ENCODE measurements at places on chromosomes 3 and 15.

DNA sequence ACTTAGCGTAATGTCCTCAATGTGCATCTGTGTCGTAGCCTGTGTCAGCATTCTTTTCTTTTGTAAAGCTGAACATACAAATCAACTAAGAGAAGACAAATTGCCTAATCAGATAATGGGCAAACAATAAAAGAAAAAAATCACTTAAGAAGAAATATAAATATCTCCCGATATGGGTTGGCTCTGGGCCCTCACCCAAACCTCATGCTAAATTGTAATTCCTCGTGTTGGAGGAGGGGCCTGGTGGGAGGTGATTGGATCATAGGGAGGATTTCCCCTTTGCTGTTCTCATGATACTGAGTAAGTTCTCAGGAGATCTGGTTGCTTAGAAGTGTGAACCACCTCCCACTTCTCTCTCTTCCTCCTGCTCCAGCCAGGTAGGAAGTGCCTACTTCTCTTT is 285.0 kb upstream of the LYSMD4 start:
- peak; percentile 59 for DNase-seq

DNA sequence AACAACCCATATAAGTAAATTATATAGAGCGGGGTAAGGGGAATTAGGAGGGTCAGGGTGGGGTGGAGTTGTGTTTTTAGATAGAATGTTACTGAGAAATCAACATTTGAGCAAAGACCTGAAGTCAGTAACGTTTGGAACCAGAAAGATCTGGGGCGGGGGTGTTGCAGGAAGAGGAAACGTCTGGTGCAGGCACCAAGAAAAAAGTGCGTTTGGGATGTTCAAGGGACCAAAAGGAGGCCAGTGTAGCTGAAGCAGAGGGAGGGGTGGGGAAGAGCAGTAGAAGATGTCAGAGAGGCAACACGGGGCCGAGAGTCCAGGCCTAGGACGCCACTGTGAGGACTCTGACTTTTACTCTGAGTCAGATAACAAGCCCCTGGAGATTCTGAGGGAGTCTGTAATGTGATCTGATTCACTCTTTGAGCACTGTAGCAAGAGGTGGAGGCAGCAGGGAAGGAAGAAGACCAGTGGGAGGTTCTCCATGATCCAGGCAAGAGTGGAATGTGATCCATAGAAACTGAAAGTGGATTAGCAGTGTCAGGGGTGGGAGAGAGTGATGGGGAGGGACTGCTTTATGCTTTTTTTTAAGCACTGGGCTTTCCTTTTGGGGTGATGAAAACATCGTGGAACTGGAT is 179.3 kb upstream of the CHRM5 start:
- peak; percentile 53 for DNase-seq

DNA sequence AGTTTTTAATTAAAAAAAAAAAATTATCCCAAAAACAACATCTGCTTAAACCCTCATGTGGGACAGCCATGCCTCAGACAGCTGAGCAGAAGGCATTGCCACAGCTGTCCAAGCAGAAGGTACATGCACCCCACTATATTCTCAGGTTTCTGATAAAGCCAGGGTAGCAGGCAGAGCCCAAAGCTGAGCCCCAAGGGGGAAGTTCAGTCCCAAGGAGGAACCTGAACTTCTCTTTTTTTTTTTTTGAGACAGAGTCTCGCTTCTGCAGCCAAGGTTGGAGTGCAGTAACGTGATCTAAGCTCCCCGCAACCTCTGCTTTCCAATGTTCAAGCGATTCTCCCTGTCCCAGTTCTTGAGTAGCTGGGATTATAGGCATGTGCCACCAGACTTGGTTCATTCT is 33.2 kb downstream of the MKRN2 start:
- no peak for DNase-seq

DNA sequence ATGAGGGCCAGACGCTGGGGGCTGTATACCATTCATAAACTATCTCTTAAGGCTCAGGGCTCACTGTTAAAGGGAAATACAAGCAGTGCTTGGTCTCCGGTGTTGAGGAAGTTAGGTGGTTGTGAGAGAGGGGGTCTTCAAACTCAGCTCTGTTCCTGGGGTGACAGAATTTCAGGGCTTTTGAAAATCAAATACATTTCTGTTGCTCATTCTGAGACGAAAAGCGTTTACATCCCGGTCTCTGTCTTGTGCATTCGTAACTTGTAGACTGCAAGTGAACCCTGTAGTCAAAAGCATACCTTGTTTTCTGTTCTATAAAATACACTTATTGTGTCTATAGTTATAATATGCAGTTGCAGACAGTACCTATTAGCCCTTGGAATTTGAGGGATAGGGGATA is 1.7 kb downstream of the SLCO3A1 start:
- DNase-seq, result no peak

DNA sequence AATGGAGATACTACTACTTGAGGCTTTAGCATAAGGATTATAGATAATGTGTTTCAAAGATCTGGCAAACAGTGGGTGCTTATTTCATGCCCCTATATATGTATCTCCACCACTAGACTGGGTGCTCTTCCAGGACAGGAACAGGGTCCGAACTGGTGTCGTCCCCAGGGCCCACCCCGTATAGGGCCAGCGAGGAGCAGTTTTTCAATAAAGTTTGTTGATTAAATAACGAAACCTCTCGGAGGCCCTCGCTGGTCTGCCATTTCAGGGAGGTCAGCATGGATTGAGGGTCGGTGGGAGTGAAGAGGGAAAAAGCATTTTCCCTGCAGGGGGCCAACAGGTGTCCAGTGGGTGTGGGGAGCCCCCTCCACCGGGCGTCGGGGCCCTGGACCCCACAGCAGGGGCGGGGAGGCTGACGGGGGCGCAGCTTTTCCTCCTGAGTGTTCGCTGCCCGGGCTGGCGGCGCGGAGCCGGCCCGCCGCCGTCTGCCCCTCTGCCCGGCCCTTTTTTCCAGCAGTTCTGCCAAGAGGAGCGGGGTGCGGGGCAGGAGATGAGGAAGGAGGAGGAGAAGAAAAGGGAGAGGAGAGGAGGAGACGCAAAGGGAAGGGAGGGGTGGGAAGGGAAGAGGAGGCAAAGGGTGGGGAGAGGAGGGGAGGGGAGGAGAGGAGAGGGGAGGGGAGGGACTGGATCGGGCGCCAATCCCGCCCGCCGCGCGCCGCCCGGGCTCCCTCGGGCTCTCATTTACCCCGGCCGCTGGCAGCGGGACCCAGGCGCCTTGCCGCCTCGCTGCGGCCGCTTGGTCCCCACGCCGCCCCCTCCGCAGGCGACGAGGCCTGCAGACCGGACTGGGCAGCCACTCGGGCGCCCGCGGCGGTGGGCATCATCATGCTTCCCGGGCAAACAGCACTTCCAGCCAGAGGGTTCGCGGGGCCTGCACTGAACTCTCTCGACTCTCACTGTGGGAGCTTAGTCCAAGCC is 66.3 kb downstream of the ISG20 start:
- DNase-seq, result peak; percentile 67

DNA sequence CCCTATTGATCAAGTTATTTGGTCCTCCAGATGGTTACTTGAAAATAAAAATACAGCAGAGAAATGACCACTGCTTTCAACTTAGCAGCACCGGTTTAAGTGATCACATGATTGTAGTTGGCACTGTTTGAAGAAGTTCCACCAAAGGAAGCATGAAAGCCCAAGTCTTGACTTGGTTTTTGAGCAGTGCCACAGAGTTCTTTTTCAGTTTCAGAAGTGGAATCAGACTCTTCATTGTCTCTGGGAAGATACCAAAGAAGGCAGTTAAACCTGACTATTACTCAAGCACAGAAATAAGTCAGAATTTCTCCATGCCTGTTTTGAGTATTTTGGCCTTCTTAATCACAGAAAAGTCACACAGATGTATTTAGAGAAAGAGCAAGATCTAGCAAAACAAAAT is 66.7 kb downstream of the BBX start:
- no peak for DNase-seq

DNA sequence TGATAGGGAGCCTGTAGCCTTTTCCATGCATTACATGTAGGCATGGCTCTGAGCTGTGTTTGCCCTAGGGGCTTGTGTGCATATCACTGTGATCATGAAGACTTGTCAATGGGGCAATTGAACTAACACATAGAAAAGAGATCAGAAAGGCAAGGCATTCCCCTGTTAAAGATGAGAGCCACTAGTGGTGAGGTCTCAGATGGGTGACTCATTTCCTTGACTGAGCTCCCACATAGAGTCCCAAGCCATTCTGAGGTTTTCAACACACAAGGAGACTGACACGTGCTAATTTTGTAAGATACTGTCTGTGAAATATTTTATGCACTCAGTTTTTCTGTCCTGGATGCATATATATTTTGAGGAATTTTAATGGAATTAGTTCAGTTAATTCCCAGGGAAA is 53.8 kb downstream of the SAMMSON start:
- DNase-seq, result peak; percentile 50

GRCh38 chr15:63277038-63277892 is at the start of gene APH1B:
Gene APH1B, plus strand, starts transcription at chr15:63277605. Its CDS starts 19 bp downstream, at chr15:63277624.
- peak; percentile 77 for DNase-seq

DNA sequence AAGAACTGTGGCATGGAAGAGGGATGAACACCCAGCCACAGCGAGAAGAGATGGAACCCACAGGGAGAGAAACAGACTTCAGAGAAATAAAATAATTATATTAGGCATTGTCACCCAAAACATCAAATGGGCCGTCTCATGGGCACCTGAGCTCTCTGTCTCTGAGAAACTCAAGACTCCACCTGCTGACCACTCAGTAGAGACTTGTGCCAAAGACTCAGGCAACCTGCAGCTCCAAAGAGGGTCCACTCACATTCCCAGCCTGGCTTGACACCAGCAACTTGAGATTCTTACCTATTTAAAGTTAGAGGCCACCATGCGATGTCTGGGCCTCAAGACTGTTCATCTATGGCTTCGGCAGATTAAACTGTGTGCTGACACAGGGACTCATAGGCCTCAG is 12.0 kb downstream of the SEMA5B start:
- no peak for DNase-seq

- DNase-seq, result peak; percentile 36
These were observed 787 bp upstream of the SLMAP start for GRCh38 chr3:57755368-57755675.

GRCh38 chr3:73884361-73884760 is 259.6 kb upstream of the PDZRN3 start:
- no peak for DNase-seq

DNA sequence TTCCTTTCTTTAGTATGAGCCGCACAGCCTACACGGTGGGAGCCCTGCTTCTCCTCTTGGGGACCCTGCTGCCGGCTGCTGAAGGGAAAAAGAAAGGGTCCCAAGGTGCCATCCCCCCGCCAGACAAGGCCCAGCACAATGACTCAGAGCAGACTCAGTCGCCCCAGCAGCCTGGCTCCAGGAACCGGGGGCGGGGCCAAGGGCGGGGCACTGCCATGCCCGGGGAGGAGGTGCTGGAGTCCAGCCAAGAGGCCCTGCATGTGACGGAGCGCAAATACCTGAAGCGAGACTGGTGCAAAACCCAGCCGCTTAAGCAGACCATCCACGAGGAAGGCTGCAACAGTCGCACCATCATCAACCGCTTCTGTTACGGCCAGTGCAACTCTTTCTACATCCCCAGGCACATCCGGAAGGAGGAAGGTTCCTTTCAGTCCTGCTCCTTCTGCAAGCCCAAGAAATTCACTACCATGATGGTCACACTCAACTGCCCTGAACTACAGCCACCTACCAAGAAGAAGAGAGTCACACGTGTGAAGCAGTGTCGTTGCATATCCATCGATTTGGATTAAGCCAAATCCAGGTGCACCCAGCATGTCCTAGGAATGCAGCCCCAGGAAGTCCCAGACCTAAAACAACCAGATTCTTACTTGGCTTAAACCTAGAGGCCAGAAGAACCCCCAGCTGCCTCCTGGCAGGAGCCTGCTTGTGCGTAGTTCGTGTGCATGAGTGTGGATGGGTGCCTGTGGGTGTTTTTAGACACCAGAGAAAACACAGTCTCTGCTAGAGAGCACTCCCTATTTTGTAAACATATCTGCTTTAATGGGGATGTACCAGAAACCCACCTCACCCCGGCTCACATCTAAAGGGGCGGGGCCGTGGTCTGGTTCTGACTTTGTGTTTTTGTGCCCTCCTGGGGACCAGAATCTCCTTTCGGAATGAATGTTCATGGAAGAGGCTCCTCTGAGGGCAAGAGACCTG is 13.2 kb downstream of the GREM1 start:
- DNase-seq, result no peak

- peak; percentile 16 for DNase-seq
These were observed 63.7 kb upstream of the CRTC3 start for GRCh38 chr15:90465930-90466567.

GRCh38 chr3:23873941-23874340 is 42.8 kb downstream of the NKIRAS1 start:
- DNase-seq, result peak; percentile 34

All from fibroblast of skin of abdomen (primary cell).